Cerebellar nuclear complex (tissue), 1 donor: ENCODE measurements at places on chromosomes 2 and 18.

- no peak for DNase-seq
Measured at GRCh38 chr2:53786352-53786704, 425 bp downstream of the ASB3 start.

- no peak for DNase-seq
Measured at GRCh38 chr2:184272056-184272455, 326.3 kb upstream of the ZNF804A start.

GRCh38 chr2:79985145-79985544 lies 319.4 kb downstream of the LRRTM1 start:
- no peak for DNase-seq

GRCh38 chr2:236113948-236114347 lies 54.2 kb downstream of the GBX2 start:
- no peak for DNase-seq

DNA sequence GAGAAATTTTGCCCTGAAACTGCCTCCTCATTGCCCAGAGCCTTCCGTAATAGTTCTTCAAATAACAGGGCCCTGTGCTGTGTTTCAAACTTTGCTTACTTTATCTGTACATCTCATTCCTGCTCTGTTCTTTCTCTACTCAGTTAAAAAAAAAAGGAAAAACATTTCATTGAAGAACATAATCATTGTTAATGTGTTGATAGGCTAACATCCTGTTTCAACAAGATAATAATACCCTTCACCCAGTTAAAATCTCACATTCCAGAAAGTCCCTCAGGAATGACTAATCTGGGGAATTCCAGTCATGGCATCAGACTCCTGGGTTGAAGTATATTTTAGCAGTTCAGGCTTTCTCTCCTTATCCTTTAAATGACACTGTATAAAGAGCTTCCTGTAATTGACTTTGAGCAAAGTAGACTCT lies 45.6 kb upstream of the ITGAV start:
- no peak for DNase-seq

GRCh38 chr2:237660381-237660900 lies 33.1 kb downstream of the LRRFIP1 start:
- DNase-seq: no peak
